ENCODE measurements at places on chromosomes 16 and 17.

GRCh38 chr16:24718967-24719521 is 10.4 kb upstream of the TNRC6A start:
- DNase-seq = no peak

DNA sequence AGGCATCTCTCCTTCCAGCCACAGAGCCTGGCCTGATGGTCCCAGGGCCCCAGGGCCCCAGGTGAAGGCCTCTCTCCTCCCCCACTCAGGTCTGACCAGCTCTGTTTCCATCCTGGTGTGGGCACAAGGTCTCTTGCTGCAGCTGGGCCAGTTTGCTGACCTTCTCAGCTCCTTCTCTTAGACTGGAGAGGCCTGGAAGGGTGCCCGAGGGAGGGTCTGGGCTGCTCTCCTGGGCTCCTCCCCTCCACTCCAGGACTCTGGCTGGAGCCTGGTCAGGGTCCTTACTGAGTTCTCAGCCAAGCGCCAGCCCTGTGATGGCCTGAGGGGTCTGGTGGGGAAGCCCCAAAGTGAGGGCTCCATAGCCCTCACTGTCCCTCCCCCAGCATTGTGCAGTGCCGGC is 12.4 kb downstream of the SOCS3 start:
- DNase-seq = no peak

DNA sequence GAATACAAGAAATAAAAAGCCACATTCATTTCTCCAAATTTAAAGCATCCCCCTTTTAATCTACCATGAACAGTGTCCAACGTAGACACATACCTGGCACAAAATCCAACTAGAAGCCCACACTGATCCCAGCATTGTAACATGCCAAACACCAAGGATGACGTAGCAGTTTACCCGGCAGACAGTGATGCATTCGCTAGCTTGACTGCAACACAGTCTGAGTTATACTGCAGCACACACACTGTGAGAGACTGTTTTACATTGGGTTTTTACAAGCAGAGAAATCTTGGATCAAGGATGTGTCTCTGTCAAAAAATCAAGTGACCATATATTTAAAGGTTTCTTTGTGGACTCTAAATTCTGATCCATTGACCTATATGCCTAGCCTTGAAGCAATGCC is 74.5 kb upstream of the C17orf78 start:
- DNase-seq = no peak

GRCh38 chr17:55482591-55483389 is 28.5 kb downstream of the SMIM36 start:
- no peak for DNase-seq

- DNase-seq = no peak
Measured at GRCh38 chr16:53915452-53916160, 211.7 kb downstream of the FTO start.

DNA sequence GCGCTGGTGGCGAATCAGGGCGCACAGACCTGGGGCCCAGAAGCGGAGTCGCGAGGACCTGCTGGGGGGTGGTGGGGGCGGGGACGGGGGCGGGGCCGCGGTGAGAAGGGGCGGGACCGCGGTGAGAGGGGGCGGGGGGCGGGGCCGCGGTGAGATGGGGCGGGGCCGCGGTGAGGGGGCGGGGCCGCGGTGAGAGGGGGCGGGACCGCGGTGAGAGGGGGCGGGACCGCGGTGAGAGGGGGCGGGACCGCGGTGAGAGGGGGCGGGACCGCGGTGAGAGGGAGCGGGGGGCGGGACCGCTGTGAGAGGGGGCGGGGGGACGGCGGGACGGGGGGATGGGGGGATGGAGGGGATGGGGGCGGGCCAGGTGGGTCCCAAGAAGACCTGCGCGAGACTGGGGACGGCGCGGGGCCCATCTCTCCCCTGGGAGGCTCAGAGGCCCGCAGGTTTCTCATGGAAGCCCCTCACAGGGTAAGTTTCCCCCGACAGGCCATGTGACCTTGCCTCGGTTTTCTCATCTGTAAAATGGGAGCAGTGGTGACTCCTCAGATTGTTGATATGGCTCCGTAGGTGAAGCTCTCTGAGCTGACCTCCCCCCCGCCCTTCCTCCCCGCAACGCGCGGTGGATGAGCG is 28.6 kb upstream of the DBNDD1 start:
- no peak for DNase-seq

GRCh38 chr17:56521414-56522141 is 71.9 kb upstream of the NOG start:
- no peak for DNase-seq

DNA sequence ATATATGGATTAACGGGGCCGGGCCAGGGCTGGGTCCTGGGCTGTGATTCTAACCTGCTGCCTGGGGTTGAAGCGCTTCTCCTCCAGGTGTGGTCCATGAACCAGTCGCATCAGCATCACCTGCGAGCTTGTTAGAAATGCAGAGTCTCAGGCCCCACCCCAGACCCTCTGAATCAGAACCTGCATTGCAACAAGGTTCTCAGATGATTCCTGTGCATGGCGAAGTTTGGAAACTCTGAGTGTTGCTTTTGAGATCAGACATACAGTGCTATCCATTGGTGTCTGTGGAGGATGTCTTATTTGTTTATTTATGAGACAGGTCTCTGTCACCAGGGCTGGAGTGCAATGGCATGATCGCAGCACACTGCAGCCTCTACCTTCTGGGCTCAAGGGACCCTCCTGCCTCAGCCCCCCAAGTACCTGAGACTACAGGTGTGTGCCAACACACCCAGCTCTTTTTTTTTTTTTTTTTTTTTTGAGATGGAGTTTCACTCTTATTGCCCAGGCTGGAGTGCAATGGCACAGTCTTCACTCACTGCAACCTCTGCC is 99.8 kb downstream of the PITPNC1 start:
- peak; percentile 52 for DNase-seq

GRCh38 chr16:8675183-8676159 is 1.1 kb downstream of the ABAT start:
- DNase-seq = peak; percentile 59

- no peak for DNase-seq
Measured at GRCh38 chr16:54774768-54775167, 155.9 kb upstream of the IRX5 start.

GRCh38 chr17:10117581-10118001 is 80.8 kb downstream of the GAS7 start:
- DNase-seq = no peak

DNA sequence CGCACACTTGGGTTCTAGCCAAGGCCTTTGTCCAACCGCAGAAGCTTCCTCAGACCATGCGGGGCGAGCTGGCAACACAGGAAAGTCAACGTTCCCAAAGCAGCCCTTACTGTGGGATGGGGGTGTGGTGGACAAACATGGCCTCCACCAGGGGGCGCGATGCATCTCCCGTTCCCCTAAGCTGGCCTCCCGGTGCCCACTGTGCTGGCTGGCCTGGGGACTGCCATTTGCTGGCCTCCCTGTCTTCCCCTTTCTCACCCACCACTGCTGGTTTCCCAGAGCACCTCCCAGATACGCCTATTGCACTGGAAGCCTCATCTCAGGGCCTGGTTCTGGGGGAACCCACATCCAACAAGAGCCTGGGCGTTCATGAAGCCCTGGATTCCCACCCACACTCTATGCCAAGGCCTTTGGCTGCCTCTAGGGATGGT is 145.3 kb downstream of the IRF8 start:
- DNase-seq = peak; percentile 40

DNA sequence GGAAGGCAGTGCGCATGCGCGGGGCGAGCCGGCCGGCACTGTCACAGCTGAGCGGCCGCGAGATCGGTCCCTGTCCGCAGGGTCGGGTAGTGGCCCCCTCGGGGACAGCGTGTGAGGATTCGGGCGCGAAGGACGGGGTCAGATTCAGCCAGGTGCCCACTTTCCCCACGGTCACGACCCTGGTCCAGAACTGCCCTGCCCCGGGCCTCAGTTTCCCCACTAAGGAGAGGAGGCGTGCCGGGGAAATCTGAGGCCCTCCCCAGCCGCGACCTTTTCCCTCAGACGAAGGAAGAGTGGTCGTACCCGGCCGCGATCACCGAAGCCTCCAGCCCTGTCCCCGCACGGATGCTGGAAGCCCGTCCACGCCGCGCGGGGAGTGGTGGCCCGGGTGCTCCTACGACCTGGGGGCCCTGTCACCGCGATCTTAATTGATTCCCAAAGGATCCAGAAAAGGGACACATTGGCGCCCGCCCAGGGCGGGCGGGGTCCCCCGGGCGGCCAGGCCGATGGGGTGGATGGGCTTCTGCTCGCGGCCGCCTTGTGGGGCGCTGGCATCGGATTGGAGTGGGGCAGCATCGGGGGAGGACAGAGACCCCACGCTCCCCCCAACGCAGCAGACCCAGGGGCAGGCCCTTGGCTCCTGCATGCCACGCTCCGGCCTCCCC is 57.7 kb downstream of the SRL start:
- no peak for DNase-seq

DNA sequence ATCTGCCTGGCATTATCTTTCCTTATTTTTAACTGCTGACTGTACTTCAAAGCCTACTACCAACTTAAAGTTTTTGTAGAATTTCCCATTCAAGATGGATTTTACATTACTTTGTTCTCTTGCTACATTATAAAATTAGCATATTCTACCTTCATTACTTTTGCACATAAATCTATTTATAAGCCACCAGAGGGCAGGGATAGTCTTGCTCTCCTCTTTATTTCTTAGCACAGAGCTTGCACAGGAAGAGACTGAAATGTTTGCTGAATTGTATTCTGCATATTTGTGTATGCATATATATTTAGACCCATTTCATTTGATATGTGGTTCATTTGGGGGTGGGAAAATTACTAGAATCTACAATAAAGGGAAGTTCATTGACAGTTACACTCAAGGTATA is 108.0 kb downstream of the SKAP1 start:
- DNase-seq = no peak

- DNase-seq = no peak
Measured at GRCh38 chr17:47829870-47830269, 1.5 kb downstream of the MRPL10 start.

DNA sequence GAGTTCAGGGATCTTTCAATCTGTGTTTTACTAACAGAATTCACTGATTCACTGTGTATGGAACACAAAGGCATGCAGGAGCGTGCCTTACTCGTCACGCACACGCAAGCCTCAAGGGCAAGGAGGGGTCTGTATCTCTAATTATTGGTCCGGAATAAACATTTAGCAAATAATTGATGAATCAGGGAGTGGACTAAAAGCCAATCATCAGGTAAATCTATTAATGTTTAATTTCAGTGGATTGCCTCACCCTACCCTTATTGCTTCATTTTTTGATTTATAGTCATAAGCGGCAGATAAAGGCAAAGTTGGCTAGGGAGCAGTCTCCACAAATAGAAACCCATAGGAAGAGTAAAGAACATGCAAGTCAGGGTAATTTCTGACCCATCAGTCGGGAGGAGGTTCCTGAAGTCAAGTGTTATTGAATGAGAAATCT is 7.4 kb upstream of the HSD17B2 start:
- DNase-seq = no peak

DNA sequence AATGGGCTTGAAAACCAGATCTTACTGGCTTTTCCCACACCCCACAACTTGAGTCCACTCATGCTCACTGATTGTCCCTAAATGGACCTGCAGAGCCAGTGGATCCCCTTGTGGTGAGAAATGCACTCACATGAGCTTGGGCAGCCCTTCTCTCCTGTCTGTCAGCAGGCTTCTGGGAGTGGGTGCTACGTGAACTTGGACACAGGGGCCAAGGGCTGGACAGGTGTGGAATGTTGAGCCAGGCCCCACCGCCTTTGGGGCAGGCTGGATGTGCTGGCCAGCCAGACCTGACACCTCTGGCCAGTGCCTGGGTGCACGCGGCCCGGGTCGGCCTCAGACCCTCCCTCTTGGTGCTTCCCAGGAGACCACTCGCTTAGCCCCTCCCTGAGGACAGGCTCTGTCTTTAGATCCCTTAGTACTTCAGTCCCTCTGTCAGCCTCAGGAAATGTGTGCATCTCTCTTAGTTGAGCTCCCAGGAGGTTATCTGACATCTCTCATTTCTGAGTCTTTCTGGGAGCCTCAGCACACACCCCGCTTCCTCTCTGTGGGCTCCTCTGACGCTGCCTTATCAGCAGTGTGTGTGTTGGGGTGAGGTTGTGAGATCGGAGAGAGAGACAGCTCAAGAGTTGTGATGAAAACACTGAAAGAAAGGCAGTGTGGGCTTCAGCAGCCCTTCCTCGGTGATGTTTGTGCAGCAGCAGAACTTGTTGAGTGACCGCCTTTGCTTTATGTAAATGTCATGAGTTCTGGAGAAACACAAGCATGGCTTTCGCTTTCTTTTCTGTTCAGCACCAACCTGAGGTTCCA is 117.0 kb downstream of the RAB11FIP4 start:
- DNase-seq = peak; percentile 68

GRCh38 chr16:84055366-84055765 is 12.8 kb upstream of the SLC38A8 start:
- DNase-seq = no peak

- DNase-seq = no peak
Measured at GRCh38 chr17:55037828-55038227, 69.3 kb downstream of the STXBP4 start.

GRCh38 chr16:75099738-75100602 is 16.6 kb downstream of the LDHD start:
- DNase-seq = peak; percentile 49

DNA sequence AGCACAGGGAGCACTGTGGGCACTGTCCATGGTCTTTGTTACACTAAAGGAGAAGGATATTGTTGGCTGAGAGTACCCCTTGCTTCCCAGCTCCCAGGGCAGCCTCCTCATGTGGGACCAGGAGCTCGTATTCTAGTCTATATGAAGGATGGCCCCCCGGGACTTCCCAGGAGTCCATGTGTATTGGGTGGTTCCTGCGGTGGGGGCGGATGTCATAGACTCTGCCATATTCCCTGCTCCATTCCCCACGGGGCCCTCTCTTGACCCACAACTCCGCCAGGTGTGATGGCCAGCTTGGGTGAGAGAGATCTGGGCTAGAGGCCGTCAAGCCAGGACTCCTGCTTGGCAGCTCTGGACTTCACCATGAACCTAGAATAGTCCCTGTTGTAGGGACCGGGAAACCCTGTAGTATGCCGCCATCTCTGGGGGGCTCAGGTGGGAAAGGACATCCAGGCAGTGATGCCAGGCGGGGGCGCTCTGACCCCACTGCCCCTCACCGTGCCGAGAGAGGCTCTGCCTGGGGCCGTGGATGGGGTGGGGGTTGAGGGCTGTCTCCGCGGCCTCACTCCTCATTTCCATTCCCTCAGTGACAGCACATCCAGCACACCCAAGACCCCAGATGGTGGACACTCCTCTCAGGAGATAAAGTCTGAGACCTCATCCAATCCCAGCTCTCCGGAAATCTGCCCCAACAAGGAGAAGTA is 37.8 kb downstream of the OR1D5 start:
- no peak for DNase-seq
